Thoracic aorta (tissue), 2 donors: ENCODE measurements at places on chromosomes 1 and 21. TPM values are rescaled to one million over a fixed set of nuclear protein-coding genes. Genes with fewer than 3 reads are reported as not detected.

The AMIGO1 gene
- total RNA-seq, result 16.0 TPM

- no peak for DNase-seq
- no peaks in the 10 kb centered on the region for H3K27me3 ChIP-seq
- no peaks in the 10 kb centered on the region for H3K4me1 ChIP-seq
- H3K4me3 ChIP-seq, result no peak overlapping the region
These were observed 58.1 kb downstream of the KIAA0040 start for GRCh38 chr1:175134500-175134899.

DNA sequence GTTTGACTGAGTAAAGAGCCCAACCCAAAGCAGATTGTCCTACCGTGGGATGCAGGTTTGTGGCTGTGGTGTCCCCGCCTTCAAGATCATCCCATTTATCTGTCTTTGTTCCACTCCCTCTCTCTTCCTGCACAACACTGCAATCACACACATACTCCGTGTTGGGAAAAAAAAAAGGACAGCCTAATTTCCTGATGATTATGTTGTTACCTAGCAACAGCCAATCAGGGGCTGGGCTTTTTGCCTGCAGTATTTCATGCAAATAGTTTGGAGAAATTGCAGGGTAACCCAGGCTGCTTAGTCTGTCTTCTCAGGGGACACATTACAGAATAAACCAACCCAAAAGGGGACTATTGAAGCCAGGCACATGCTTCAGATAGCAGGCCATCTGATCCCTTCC is 38.3 kb downstream of the PHC2 start:
- H3K27me3 ChIP-seq, result no peaks in the 10 kb centered on the region
- H3K4me1 ChIP-seq, result peaks cover 10% of the 10 kb centered on the region

DNA sequence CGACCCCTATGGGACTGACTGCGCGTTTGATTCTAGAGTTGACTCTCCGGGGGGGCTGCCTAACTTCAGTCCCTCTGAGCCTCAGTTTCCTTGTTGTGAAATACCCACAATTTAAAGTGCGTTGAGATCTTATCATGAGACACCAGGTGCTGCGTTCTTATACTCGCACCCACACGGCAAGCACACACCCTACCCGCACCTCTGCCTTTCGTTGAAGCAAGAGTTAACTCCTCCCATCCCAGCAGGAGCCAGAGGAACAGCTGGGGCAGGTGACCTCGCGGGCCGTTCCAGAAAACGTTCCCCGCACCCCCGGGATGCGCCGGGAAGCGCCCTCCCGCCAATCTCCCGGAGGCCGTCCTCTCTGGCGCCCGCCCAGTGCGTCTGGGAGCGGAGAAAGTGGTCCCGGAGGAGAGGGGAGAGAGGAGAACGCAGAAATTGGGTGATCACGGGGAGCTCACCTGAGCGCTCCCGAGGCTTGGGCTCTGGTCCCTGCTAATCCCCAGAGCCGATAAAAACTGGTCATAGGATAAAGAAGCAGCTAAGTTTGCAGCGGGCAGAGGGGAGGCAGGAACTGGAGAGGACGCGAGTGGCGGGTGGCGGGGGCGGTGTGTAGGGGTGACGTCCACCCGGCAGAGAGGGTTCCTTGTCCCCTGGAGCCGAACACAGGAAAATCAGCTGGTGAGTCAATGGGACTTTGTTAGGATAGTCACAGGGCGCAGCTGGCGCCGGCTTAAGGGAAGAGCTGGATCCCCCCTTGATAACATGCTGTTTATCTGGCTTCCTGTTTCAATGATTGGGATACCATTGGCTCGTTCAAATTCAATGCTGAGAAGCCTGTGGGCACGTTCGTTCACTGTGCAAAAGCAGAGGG is 869 bp downstream of the NAV1 start:
- no peaks in the 10 kb centered on the region for H3K27me3 ChIP-seq
- H3K36me3 ChIP-seq, result no peaks in the 10 kb centered on the region
- H3K27ac ChIP-seq, result peak overlapping the region; percentile 92

DNA sequence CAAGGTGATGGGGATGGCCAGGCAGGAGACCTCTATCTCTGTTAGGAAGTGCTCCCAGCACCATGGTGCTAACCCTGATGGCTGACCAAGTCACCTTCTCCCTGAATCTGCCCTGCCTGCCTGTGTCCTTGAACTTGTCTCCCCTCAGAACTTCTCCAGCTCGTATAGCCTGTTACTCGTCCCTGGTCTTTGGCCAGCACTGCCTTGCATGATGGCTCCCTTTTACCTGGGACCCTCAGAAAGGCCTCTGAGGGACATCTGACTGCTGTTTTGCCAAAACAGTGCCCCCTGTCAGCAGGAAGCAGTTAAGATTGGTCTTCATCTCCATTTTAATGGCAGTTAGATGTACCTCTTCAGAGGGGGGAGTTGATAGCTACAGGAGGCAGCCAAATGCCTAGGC is 148.3 kb downstream of the RHOU start:
- no peaks in the 10 kb centered on the region for H3K4me1 ChIP-seq
- no peaks in the 10 kb centered on the region for H3K27me3 ChIP-seq
- H3K36me3 ChIP-seq, result no peaks in the 10 kb centered on the region
- H3K27ac ChIP-seq, result no peak overlapping the region
